Activated naive CD8-positive, alpha-beta T cell treated with anti-CD3 and anti-CD28 coated beads, Interleukin-2, amount 10 ng/mL, durations not matched to agents 7 days and 5 days (primary cell): ENCODE measurements at places on chromosomes 12 and 14. TPM values are rescaled to one million over a fixed set of nuclear protein-coding genes. Genes with fewer than 3 reads are reported as not detected.

Gene MUCL1
- not detected for total RNA-seq

Gene ESPL1
- total RNA-seq = 91.0 TPM

Gene SYNE3
- total RNA-seq = 79.0 TPM

Gene RNASE2
- not detected for total RNA-seq

DNA sequence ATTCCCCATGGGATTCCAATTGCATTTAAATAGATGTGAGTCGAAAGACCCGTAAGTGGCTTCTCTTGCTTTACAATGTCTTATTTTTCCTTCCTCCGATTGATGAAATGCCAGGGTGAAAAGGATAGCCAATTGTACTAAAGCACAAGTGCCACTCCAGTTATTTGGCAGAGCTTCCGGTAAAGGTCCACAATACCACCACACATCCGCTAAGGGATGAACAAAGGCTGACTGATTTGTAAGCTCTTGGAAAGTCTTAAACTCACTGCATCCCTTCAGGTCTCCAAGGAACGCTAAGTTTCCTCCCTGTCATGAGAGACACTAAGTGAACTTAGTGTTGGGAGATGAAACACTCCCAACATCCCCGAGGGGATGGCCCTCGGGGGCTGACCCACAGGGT is 21.2 kb upstream of the RNASE1 start:
- H3K36me3 ChIP-seq = no peaks in the 10 kb centered on the region
- H3K27ac ChIP-seq = no peak overlapping the region
- peaks cover 6% of the 10 kb centered on the region for H3K27me3 ChIP-seq
- no peak for DNase-seq

GRCh38 chr12:26205941-26206340 is 10.6 kb downstream of the SSPN start:
- peaks cover 38% of the 10 kb centered on the region for H3K27me3 ChIP-seq
- H3K36me3 ChIP-seq = no peaks in the 10 kb centered on the region
- no peak overlapping the region for H3K27ac ChIP-seq
- no peak overlapping the region for H3K4me3 ChIP-seq
- DNase-seq = no peak

DNA sequence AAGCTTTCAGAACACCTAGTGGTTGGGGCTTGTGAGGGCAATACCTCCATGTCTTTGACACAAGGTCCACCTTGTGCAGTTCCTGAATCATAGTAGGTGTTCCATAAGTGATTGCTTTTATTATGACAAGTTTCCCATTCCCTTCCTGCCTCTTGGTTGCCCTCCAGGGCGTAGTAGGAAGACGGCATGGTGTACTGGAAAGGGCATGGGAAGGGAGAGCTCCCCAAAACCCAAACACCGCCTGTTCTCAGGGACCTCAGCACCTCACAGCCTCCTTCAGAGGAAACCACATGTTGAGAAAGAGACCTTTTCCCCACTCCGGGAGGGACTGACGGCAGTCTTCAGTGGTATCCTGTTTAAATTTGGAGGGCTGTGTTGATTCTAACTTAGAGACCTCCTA is 21.1 kb downstream of the EVL start:
- no peaks in the 10 kb centered on the region for H3K27me3 ChIP-seq
- H3K4me1 ChIP-seq = peaks cover 80% of the 10 kb centered on the region
- no peak for DNase-seq
- peaks cover 71% of the 10 kb centered on the region for H3K36me3 ChIP-seq
- peak overlapping the region; percentile 74 for H3K27ac ChIP-seq

GRCh38 chr14:24277606-24278321 is 6.4 kb upstream of the RABGGTA start:
- DNase-seq = no peak
- peaks cover 37% of the 10 kb centered on the region for H3K4me1 ChIP-seq
- peaks cover 7% of the 10 kb centered on the region for H3K27me3 ChIP-seq
- H3K4me3 ChIP-seq = no peak overlapping the region
- H3K36me3 ChIP-seq = peaks cover 7% of the 10 kb centered on the region
- H3K27ac ChIP-seq = no peak overlapping the region

DNA sequence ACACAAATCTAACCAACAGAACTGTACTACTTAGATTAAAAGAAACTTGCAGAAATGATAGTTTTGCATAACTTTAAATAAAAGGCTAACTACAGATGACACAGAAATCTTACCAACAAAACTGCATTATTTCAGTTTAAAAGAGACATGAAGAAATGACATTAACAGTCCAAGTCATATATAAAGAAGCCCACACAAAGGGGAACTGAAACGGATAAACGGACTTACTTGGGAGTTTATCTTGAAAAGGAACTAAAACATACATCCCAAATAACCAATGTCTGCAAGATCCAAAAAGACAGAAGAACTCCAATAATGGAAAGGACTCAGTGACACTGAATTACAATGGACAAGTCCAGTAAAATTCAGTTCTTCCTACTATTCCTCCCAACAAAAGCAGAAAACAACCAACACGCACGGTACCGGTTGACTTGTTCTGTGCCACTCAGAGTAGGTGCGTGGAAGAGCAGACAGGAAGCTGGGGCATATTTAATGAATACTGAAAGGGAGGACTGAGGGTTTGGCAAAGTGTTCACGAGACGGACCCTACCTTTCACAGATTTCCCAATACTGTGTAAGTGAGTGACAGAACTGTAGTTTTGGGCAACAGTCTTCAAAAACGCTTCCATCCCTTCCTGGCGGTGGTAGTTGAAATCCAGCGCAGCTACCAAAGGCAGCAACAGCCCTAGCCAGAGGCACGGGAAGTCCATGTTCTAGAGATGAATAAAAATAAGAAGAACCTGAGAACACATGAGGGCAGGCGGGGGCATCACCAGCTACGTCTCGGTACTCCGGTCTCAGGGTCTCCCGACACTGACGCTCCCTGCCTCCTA is 627 bp downstream of the CPM start:
- peak overlapping the region; percentile 53 for H3K27ac ChIP-seq
- peaks cover 36% of the 10 kb centered on the region for H3K27me3 ChIP-seq
- no peaks in the 10 kb centered on the region for H3K36me3 ChIP-seq
- no peak for DNase-seq
- H3K4me1 ChIP-seq = peaks cover 9% of the 10 kb centered on the region

GRCh38 chr12:124700810-124701592 is 133.6 kb upstream of the NCOR2 start:
- H3K36me3 ChIP-seq = no peaks in the 10 kb centered on the region
- H3K27me3 ChIP-seq = peaks cover 12% of the 10 kb centered on the region
- peaks cover 2% of the 10 kb centered on the region for H3K4me1 ChIP-seq
- no peak overlapping the region for H3K27ac ChIP-seq

DNA sequence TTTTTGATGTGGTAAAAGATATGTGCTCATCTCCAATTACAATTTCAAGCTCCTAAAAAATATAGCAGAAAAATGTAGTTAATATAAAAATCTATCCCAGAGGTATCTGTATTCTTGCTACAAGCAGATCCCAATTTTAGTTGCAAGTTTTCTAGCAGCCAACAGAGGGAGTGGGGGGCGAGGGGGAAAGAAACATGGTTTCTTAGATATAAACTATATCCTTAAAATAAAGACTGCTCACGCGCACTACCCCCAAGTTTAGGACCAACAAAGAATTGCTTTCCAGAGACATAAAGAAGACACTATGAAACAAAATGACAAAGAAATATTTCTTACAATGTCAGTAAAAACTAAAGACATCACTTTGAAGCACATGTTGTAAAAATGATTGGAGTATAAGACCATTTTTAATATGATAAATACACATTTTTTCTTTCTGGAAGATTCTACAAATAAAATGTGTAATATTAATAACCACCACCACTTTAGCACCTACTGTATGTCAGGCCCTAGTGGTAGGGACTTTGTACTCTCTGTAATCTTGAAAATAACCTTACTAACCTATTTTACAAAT is 5.4 kb downstream of the MAGOHB start:
- peaks cover 31% of the 10 kb centered on the region for H3K36me3 ChIP-seq
- peaks cover 36% of the 10 kb centered on the region for H3K4me1 ChIP-seq
- no peak for DNase-seq

- H3K27me3 ChIP-seq = no peaks in the 10 kb centered on the region
- H3K4me1 ChIP-seq = peaks cover 34% of the 10 kb centered on the region
- no peak for DNase-seq
- peak overlapping the region; percentile 93 for H3K4me3 ChIP-seq
Measured at GRCh38 chr14:65103150-65103760, 938 bp upstream of the MAX start.

GRCh38 chr14:76863724-76864407 is 37.7 kb downstream of the LRRC74A start:
- H3K27me3 ChIP-seq = peaks cover 26% of the 10 kb centered on the region
- H3K27ac ChIP-seq = no peak overlapping the region
- H3K4me3 ChIP-seq = no peak overlapping the region
- H3K4me1 ChIP-seq = peaks cover 18% of the 10 kb centered on the region
- no peaks in the 10 kb centered on the region for H3K36me3 ChIP-seq

DNA sequence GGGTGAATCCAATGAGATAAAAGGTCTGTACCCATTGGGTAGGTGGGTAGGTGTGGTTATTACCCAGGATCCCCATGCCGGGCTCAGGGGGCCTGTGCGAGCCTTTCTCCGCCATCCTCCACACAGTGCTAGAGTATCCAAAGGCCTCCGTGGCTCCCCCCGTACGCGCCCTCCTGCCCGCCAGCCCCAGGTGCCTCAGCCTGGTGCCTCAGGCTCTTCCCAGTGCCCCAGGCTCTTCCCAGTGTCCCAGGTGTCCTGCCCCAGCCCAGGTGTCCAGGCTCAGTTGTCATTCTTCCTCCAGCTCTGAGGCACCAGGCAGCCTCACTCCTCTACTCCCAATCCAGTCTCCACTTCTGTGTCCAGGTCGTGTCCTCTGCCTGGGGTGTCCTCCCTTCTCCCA is 27.6 kb upstream of the YY1 start:
- no peak for DNase-seq
- H3K27me3 ChIP-seq = no peaks in the 10 kb centered on the region
- no peak overlapping the region for H3K4me3 ChIP-seq
- peaks cover 28% of the 10 kb centered on the region for H3K4me1 ChIP-seq
- H3K36me3 ChIP-seq = no peaks in the 10 kb centered on the region

DNA sequence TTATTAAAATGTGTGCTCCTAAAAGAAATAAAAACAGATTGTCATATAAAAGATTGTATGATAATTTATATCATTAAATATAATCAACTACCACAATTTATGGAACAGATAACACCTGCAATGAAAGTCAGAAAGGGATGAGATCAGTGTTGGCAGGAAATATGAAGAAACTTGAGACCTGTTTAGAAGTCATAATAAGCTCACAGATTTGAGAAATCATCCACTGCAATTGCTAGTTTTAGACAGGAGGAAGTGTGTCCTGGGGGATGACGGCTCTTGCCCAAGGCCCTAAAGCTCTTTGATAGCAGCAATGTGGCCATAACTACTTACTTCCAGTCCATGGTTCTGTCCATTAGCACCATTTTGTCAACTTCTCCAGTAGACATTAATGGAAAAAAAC is 122.8 kb upstream of the SOX5 start:
- H3K4me1 ChIP-seq = no peaks in the 10 kb centered on the region
- H3K4me3 ChIP-seq = no peak overlapping the region
- no peak overlapping the region for H3K27ac ChIP-seq
- no peak for DNase-seq
- no peaks in the 10 kb centered on the region for H3K36me3 ChIP-seq
- H3K27me3 ChIP-seq = no peaks in the 10 kb centered on the region
